ENCODE measurements at places on chromosomes 12 and 14. TPM values are rescaled to one million over a fixed set of nuclear protein-coding genes. Genes with fewer than 3 reads are reported as not detected.
A peak's percentile ranks its signal among the peaks of the same experiment; 100 is the strongest.

DNA sequence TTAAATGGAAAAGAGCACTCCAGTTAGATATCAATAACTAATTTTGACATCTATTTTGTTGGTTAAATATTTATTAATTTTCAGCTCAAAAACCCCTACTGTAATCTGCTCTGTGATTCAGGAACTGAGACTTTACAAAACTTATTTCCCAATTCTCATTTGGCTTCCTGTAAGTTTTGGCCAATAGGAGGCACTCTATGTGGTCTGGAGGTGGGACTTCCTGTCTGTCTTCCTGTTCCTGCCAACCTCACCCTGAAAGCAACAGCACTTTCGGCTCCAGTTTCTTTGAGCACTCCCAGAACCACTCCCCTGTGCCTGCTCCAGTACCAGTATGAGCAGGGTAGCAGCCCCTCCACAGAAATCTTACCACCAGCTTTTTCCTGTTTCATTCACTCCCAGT, 1027.0 kb downstream of the VRK1 start:
- no peak for DNase-seq

DNA sequence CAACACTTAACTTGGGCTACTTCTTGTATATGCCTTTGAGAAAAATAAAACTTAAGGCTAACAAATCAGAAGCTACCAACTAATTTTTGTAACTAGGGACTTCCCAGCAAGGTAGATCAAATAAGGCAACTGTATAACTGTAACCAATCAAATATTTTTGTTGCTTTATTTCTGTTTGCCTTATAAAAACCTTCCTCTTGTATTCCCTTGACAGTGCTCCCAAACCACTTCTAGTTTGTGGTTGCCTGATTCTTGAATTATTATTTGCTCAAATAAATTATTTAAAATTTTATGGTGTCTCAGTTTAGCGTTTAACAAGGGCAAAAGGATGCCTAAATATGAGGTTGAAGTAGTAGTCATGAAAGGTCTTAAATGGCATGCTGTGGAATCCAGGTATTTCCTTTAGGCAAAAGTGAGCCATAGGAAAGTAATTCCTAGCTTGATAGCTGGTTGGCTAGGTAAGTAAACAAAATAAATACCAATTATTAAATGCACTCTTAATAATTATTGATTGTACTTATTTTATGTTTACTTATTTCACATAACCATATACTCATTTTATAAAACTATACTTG, 632.6 kb downstream of the RPL10L start:
- no peak for DNase-seq

DNA sequence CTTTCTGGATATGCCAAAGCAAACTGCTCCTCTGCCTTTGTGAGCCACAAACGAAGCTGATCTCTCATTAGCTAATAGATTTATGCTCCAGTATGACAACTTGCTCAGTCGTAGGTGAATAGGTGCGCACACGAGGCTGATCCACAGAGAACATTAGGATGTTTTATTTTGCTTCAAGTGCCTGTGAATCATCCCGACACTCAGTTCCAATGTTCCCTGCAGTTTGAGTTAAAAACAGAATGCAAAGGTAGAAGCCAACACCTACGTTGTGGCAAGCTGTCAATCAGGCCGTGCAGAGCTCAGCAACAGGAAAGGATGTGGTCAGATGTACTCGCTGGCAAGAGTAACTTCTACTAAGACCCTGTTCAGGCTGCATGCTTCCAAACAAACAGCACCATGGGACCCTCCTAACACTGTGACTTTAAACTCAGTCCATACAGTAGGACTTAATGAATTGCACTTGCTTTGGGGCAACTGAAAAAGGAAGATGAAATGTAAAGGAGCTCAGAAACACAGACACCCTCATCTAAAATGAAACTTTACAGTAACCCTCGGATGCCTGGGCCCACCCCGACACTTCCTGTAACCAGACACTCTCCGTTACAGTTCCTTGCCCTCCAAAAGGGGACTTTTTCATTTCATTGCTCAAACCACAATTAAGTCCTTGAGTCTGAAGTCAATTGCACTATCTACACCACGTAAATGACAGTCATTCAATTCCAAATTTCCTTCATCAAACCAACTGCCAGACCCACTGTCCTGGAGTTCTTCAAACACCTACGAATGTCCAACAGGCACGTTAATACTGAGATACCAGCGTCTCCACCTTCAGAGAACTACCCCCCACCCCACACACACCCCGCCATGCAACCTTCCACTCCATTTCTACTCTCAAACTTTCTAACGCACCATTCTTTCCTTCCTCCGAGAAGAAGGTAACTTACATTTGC, 1.6 kb downstream of the CCDC88C start:
- DNase-seq, result no peak

- DNase-seq, result no peak
These were observed 29.3 kb downstream of the FGD6 start for GRCh38 chr12:95187865-95188415.

The KLHL33 gene
- total RNA-seq, result not detected

GRCh38 chr12:82883394-82884355, 197.0 kb downstream of the TMTC2 start:
- DNase-seq, result no peak

GRCh38 chr14:105313381-105314286, 914 bp upstream of the PACS2 start:
- no peak for DNase-seq

GRCh38 chr12:14614704-14615121, 47.0 kb upstream of the PLBD1 start:
- DNase-seq, result no peak

- no peak for DNase-seq
These were observed 73.9 kb downstream of the ARMH4 start for GRCh38 chr14:58078068-58078467.

The TBX3 gene
- total RNA-seq, result 47.2 TPM

GRCh38 chr14:66360366-66360926, 125.7 kb upstream of the CCDC196 start:
- DNase-seq, result no peak

DNA sequence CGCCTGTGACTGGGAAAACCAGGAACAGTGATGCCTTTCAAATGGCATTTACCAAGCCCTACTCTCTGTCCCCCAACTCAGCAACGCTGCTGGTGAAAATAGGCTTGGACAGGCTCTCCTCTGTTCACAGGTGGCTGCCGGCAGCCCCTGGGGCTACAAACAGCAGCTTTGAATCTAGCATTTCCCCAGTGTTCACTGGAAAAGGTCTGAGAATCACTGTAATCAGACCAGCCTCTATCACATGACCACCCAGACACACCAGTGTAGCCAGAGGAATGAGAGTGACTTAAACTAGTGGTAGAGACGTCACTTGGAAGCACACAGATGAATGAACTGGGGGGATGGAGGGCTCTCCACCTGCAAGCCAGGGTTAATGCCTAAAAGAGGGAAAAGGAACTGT, 151.8 kb downstream of the FOXN3 start:
- DNase-seq, result no peak

- no peak for DNase-seq
These were observed 111.7 kb upstream of the ALG10B start for GRCh38 chr12:38204831-38205230.

The DPY19L2 gene
- total RNA-seq, result not detected

The WIF1 gene
- total RNA-seq, result not detected

GRCh38 chr14:96634896-96635295, 132.7 kb downstream of the PAPOLA start:
- no peak for DNase-seq

The IFNG-AS1 gene
- total RNA-seq, result not detected

GRCh38 chr12:31658471-31659086, 909 bp upstream of the ETFBKMT start:
- DNase-seq, result no peak

GRCh38 chr14:77613201-77613600, 3.2 kb downstream of the SPTLC2 start:
- no peak for DNase-seq

GRCh38 chr12:57175428-57176138, 28.2 kb upstream of the LRP1-AS start:
- peak; percentile 55 for DNase-seq

The C1QL4 gene
- 3.6 TPM for total RNA-seq

DNA sequence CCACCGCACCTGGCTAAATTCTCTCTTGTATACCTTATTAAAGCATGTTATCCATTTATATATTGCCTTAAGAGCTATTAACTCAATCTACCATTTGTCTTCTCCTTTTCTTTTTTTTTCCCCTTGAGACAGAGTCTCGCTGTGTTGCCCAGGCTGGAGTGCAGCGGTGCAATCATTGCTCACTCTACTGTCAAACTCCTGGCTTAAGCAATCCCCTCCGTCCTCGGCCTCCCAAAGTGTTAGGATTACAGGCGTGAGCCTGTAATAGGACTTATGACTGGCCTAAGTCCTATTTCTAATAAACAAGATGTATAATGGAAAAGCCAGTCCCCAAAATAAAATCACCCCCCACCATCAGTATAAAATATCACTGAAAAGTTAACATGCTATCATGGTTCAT, 14.4 kb downstream of the SNX6 start:
- DNase-seq, result no peak

The DAO gene
- total RNA-seq, result not detected

The CNTN1 gene
- total RNA-seq, result not detected

DNA sequence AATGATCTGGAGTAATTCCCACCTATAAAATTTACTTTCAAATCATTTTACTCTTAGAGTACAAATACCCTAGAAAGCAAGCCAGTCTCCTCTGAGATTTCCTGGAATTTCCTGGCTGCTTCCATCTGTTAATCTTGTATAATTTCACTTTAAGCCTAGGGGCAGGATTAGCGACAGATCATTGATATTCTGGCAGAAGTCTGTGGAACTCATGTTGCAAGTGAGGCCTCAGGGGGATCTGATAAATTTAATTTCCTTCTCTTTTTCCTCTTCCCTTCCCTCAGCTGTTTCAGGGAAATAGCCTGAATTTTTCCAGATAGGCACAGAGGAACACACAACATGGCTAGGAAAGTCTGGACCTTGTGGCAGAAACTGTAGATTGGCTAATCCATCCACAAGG, 5.9 kb upstream of the KRT6A start:
- no peak for DNase-seq

GRCh38 chr12:64781280-64782190, 22.3 kb upstream of the GNS start:
- peak; percentile 47 for DNase-seq

The LUM gene
- 4.5 TPM for total RNA-seq

- DNase-seq, result no peak
These were observed 118.8 kb upstream of the SINHCAF start for GRCh38 chr12:31444736-31445135.

The HOXC13 gene
- total RNA-seq, result 7.3 TPM

The TMEM132D gene
- total RNA-seq, result not detected

The VPS29 gene
- total RNA-seq, result 127 TPM

DNA sequence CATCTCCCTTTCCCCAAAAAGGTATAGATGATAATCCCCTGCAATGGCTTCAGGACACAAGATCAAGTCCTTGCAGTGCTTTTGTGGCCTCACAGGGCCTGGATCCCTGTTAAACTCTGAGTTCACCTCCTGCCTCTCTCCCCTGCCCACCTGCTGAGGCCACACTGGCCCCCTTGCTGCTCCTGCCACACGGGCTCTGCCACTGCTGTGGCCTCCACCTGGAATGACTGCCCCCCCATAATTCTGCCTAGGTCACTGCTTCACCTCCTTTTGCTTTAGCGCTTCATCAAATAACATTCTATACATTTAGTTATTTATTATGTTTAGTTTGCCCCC, 653 bp upstream of the IFI27 start:
- no peak for DNase-seq

DNA sequence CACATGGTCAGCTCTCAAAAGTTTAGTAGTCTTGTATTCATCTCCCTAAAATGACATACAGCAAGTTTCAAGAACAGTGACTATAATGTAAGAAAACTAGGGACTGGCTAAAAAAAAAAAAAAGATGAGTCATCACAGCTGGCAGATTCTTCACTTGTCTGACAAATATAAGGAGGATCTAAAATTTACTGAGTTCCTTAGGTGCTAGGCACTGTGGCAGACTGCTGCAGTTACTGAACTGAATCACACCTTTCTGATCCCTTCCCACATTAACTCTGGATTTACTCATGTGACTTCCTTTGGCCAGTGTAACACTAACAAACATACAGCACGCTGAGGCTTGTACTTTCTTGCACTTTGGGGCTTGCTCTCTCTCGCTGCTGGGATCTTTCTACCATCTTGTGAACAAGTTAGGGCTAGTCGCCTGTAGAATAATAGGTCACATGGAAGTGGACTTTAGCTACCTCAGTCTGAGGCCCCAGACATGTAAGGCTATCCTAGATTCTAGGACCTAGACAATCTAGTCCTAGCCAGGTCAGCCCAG, 32.1 kb downstream of the BAZ1A start:
- no peak for DNase-seq

The TMEM179 gene
- not detected for total RNA-seq

DNA sequence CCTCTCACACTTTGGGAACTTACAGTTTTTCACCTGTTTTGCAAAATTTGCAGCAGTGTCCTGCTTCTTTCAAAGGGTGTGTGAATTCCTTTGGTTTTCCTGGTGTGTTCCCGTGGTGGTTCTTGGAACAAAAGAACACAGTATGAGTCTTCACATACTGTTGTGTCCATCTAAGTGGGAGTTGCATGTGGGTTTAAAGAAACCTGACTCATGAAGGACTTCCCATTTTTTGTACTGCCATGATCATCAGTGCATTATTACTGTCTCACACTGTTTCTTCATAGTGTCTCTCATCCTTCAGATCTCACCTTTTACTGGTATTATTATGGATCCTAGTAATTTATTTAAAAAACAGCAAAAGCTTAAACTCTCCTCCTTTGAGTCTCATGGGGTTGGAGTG, 3.8 kb upstream of the GZMH start:
- DNase-seq, result no peak

The ACVR1B gene
- 112 TPM for total RNA-seq

DNA sequence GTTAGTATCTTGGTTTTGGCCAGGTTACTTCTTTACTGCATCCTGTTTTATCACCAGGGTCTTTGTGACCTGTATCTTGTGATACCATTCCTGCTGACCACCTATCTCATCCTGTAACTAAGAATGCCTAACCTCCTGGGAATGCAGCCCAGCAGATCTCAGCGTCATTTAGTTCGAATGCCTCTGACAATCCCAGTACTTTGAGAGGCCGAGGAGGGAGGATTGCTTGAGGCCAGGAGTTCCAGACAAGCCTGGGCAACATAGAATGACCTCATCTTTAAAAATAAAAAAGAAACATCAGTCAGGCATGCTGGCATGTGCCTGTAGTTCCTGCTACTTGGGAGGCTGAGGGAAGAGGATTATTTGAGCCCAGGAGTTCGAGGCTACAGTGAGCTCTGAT, 206.5 kb downstream of the SUDS3 start:
- DNase-seq, result no peak

GRCh38 chr12:51242120-51242519, 3.5 kb downstream of the DAZAP2 start:
- no peak for DNase-seq

DNA sequence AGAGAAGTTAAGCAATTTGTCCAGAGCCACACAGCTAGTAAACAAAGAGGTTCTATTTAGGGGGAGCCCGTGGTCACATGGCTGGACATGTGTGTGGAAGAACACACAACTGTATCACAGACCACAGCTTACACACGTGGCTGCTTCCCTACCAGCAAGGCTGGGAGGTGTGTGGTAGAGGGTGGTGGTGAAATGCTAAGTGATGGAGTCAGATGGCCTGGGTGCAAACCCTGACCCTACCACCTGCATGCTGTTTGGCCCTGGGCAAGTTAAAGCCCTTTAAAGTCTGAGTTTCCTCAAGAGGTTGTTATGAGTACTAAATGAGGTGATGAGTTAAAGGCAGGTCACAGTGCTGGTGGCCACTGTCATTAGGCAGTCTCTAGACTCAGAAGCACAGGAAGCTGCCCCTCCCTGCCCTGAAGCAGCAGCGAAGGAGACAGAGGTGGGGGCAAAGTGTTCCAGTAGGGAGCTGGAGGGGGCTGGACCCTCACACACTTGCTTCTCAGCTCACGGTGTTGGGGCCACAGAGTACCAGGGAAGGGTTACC, 64.2 kb downstream of the ERH start:
- DNase-seq, result no peak
